ENCODE measurements at places on chromosomes 4 and X. TPM values are rescaled to one million over a fixed set of nuclear protein-coding genes. Genes with fewer than 3 reads are reported as not detected.

The EREG gene
- 0.46 TPM for total RNA-seq

The H2BW2 gene
- total RNA-seq = not detected

The NALF2 gene
- total RNA-seq = not detected

The ADH1C gene
- total RNA-seq = 0.63 TPM

The KLHL34 gene
- total RNA-seq = not detected

DNA sequence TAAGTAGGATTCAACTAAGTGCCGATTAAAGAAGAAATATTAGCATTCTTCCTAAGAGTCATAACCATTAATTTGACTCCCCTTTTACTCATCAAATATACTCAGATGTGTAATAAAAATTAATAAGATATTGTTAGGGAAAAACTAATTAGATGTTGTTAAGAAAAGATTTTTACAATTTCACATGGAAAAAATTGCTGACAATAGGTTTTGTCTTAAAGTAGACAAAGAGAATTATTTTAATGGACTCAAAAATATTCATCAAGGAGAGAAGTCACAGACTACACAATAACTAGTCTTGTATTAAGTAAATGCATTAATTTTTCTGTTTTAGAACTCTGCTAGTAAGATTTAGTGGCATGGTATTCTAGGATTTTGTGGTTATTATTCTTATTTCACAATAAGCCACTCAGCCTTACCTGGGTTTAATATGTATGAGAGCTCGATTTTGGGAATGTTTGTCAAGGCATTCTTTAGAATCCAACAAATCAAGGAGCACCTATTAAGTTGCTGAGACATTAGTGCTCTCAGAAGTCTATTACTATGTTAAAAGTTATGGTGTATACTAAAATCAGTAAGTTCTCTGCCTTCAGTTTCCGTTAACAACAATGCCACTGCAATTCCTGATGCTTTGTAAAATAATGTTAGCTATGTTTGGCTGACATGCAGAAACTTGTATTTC, 110.2 kb upstream of the UGT8 start:
- H3K4me1 ChIP-seq = no peaks in the 10 kb centered on the region
- no peak overlapping the region for H3K27ac ChIP-seq
- no peak overlapping the region for H3K4me3 ChIP-seq
- DNase-seq = no peak

- no peak for DNase-seq
- no peak overlapping the region for H3K4me3 ChIP-seq
- H3K36me3 ChIP-seq = no peaks in the 10 kb centered on the region
- H3K27ac ChIP-seq = no peak overlapping the region
- no peaks in the 10 kb centered on the region for H3K4me1 ChIP-seq
These were observed 32.8 kb upstream of the JAKMIP1 start for GRCh38 chr4:6232836-6233785.

GRCh38 chrX:42992199-42992943, 214.4 kb upstream of the PPP1R2C start:
- peak overlapping the region; percentile 67 for H3K27ac ChIP-seq
- peaks cover 11% of the 10 kb centered on the region for H3K4me1 ChIP-seq
- peak; percentile 78 for DNase-seq
- H3K27me3 ChIP-seq = no peaks in the 10 kb centered on the region

DNA sequence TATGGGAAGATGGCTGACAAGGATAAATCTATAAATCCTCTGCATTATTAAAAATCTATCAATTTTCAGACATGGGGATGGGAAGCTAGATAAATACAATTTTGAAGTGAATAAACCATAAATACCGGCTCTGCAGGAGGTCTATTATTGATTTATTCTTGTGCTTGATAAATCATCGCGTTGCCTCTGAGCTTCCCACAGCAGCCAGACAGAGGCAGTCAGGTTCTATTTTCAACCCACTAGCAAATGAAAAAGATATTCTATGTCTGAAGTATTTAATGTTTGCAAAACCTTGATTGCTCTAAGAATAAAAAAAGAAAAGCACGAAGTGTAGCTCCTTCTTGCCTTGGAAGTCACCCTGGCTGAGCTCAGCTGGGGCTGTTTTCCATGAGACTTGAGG, 216.2 kb downstream of the DHRSX start:
- H3K36me3 ChIP-seq = no peaks in the 10 kb centered on the region
- no peak for DNase-seq
- H3K4me3 ChIP-seq = no peak overlapping the region
- no peak overlapping the region for H3K27ac ChIP-seq

- no peak overlapping the region for H3K27ac ChIP-seq
- H3K4me1 ChIP-seq = no peaks in the 10 kb centered on the region
- H3K4me3 ChIP-seq = no peak overlapping the region
These were observed 51.2 kb downstream of the CXorf49B start for GRCh38 chrX:71814123-71814912.

- no peak overlapping the region for H3K4me3 ChIP-seq
- no peaks in the 10 kb centered on the region for H3K27me3 ChIP-seq
- no peaks in the 10 kb centered on the region for H3K36me3 ChIP-seq
- DNase-seq = peak; percentile 66
These were observed 2.3 kb upstream of the SASH3 start for GRCh38 chrX:129777218-129778030.

GRCh38 chr4:164572877-164573279, 181.1 kb upstream of the SMIM31 start:
- no peak overlapping the region for H3K4me3 ChIP-seq
- no peaks in the 10 kb centered on the region for H3K36me3 ChIP-seq
- H3K4me1 ChIP-seq = 0 out of 2 replicates have a peak, but pooled peaks cover 7% of the 10 kb centered on the region

- no peaks in the 10 kb centered on the region for H3K27me3 ChIP-seq
- H3K4me3 ChIP-seq = no peak overlapping the region
- DNase-seq = no peak
- no peak overlapping the region for H3K27ac ChIP-seq
- no peaks in the 10 kb centered on the region for H3K36me3 ChIP-seq
These were observed 143.9 kb downstream of the SCFD2 start for GRCh38 chr4:53221832-53222480.

DNA sequence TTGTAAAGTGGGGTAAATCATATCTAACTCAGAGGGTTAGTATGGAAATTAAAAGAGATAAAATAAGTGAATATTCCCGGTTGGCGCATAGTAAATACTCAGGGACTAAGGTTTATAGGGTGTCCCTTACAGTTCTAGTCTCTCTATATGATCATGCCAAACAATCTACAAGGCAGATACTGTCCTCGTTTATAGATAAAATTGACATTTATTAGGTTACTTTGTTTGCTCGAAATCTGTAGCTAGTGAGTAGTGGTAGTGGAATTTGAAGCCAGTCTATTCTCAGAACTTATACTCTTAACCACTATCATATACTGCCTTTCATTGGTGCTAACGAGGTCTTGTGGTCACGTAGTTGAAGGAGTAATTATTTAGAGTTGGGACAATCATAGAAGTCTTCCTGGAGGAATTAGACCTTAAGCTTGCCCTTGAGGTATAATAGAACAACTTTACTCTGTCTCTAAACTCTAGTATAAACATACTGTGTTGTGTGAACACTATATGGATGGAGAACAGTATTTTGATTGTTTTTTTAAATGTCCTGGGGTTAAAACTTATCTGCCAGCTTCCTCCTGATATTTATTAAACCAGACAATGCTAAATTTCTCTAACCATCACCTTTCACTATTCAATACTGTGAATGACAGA, 324.0 kb downstream of the STIM2 start:
- H3K27me3 ChIP-seq = no peaks in the 10 kb centered on the region
- no peaks in the 10 kb centered on the region for H3K4me1 ChIP-seq
- no peaks in the 10 kb centered on the region for H3K36me3 ChIP-seq
- no peak overlapping the region for H3K27ac ChIP-seq

Data from PC-9 (cell line).